Stimulated activated CD8-positive, alpha-beta memory T cell treated with anti-CD3 and anti-CD28 coated beads, Interleukin-15, amount 100 ng/mL, for 1 hour (primary cell): ENCODE measurements at places on chromosomes 7 and 10.

DNA sequence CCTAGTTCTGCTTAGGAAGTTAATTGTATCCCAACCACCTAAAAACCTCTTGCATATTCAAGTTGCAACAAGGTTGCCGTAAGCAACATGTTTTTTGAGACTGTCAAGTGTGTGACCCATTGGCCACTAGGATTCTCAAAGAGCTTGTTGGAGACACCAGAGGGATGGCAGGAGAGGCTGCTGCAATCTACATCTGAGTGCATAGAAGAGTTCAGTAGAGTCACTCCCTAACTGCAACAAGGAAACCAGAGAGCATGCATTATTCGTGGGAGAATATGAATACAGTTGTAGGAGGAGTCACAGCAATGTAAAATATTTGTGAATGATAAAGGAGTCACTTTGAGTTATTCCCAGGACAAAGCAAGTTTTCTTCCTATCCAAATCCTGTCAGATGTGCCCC lies 538.6 kb downstream of the TNS3 start:
- DNase-seq: no peak

GRCh38 chr7:66467887-66468286 lies 160.8 kb upstream of the KCTD7 start:
- DNase-seq: no peak

GRCh38 chr10:77105761-77106221 lies 531.8 kb downstream of the KCNMA1 start:
- DNase-seq: no peak

DNA sequence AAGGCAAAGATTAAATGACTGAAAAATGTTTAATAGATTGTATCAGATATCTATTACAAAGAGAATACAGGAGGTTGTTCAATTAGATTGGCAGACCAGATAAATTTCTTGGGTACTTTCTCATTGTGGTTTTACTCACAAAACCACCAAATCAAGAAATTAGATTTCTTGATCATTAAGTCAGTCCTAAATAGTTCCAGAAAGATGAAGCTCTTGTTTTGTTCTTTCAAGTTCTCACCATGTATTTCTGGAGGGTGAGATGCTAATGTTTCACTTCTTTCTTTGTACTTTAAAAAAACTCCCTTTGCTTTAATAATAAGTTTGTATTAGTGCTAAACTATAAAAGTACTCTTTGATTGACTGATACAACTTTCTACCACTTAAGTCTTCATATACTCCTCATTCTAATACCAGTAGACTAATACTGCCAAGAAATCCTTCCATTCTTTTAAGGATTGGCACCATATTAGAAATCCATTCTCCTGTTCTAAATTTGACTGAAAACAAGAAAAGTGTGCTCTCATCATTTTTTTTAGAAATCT lies 69.4 kb downstream of the RNF133 start:
- DNase-seq: no peak

DNA sequence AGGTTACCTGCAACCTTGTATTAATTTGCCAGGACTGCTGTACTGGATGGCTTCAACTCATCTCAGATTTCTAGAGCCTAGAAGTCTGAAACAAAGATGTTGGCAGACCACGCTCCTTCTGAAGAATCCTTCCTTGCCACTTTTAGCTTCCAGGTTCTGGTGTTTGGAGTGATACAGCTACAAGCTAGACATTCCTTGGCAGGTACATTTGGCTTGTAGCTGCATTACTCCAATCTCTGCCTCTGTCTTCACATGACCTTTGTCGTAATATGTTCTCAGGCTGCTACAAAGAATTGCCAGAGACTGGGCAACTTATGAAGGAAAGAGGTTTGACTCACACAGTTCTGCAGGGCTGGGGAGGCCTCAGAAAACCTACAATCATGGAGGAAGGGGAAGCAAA lies 146.3 kb downstream of the GALNT17 start:
- no peak for DNase-seq
